ENCODE measurements at places on chromosomes 5 and 9.

GRCh38 chr5:140217299-140218026 is 42.5 kb downstream of the CYSTM1 start:
- DNase-seq, result no peak

- DNase-seq, result no peak
Measured at GRCh38 chr9:76537150-76537646, 78.2 kb downstream of the GCNT1 start.

- DNase-seq, result no peak
Measured at GRCh38 chr5:4348423-4348822, 752.8 kb downstream of the IRX1 start.

- DNase-seq, result no peak
Measured at GRCh38 chr5:88888848-88889188, 5.8 kb upstream of the MEF2C start.

DNA sequence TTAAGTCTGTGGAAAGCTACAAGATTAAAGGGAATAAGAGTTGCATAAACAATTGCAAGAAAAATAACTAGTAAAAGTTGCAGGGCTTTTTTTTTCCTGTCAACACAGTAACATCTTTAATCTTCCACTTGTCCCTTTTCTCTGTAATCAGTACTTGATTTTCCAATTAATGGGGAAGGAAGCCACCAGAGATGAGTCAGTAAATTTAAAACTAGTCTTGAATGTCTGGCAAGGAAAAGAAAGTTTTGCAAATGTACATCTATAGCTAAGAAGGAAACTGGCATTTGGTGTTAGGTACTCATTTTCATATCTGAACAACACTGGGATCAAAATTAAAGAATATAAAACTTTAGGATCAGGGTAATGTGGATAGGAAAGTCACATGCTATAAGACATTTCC is 17.1 kb downstream of the DAP start:
- DNase-seq, result no peak

DNA sequence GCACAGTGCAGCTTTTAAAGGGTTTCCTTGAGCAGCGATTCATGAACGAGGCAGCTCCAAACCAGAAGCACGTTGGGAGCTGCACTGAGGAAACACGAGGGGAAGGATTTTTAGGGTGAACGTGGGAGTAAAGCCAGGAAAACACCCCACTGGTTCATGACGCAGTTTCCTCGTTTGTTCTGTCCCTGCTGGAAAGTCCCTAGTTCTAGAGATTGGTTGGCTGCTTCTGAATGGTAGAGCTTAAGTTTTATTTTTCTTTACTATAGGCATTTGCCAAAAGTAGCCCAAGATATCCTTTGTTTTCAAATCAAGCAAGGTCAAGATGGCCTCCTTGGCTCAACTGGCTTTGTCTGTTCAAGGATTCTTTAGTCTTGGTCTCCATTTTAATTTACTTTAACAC is 116.5 kb upstream of the CACNA1B start:
- no peak for DNase-seq

DNA sequence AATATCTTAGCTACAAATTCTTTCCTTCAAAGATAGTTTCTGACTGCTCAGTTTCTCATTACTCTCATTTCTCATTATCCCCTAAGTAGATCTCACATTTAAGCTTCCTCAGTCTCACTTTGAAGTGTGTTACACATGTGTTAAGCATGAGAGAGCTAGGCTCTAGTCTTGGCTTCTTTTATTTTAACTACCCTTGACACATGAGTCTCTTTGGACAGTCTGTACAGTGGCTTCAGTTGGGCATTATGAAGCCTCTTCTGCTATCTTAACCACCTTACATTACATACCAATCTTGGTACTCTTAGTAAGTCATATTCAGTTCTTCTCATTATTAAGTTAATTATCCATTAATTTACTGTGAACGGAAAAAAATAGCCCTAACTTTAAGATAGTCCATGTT is 232.5 kb downstream of the FBXL17 start:
- no peak for DNase-seq

- no peak for DNase-seq
Measured at GRCh38 chr9:114280636-114281472, 42.0 kb upstream of the ORM1 start.

GRCh38 chr5:108046955-108047670 is 334.8 kb downstream of the FBXL17 start:
- DNase-seq, result no peak

GRCh38 chr5:76927961-76928360 is 24.9 kb upstream of the CRHBP start:
- no peak for DNase-seq

DNA sequence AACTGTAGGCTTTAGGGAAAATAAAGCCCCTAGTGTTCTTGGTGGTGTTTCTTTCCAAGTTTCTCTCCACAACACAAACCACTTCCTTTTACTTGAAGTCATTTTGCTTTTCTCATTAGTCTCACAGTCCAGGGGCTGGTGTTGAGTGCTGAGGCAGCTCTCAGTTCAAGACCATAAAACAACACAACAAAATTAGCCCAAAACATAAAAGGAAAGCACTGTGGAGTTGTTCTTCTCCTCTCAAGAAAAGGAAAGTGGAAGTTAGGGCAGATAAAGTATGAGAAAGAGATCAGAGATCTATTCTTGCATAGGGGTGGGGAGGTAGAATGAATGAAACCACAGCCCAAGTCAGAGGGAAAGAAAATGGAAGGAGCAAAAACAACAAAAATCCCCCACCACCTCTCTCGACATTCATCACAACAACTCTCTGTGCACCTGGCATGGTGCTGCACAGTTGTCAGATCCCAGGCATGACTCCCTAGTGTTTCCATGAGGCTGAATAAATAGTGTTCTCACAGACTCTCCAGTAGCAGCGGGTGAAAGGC is 569.9 kb downstream of the RAB3C start:
- DNase-seq, result no peak

GRCh38 chr9:120733190-120733589 is 18.9 kb upstream of the MEGF9 start:
- no peak for DNase-seq

- DNase-seq, result no peak
Measured at GRCh38 chr5:35058374-35058788, 10.6 kb upstream of the AGXT2 start.

DNA sequence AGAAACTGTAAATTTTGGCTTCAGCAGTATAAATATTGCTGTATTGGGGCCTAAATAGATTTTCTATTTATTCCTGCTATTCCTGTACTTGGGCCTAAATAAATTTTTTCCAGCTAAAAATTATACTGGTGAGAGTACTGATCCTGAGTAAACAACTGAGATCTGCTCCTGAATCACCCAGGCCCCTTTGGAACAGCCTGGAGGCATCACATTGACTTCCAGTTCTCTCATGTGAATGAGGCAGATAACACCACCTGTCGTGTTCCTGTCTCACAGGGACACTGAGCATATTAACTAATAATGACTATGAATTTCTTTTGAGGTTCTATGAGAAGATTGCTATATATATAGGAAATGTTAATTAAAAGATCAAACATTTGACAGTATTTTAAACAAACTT is 119.5 kb upstream of the PLCXD3 start:
- DNase-seq, result no peak

- DNase-seq, result no peak
Measured at GRCh38 chr5:88660264-88660946, 222.6 kb downstream of the MEF2C start.

DNA sequence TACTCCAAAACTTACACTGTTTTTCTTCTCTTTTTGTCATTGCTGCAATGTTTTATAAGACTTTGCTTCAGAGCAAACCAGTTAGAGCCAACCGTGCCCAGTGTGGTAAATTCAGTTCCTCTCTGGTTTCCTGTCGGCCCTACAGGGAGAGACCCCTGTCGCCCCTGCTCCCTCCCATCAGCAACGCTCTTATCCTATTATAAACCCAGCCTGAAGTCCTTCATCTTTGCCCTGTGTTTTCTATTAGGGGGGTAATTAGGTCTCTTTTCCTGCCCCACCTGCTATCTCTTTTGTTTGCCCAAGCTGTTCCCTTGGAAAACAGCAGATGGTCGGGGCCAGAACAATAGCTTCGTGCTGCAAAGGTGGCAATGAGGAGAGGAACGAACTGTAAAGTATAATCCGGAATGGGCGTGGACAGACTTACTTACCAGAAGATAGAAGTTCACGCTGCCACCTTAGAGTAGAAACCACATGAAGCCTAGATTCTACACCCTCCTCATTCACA is 21.4 kb upstream of the OTULINL start:
- DNase-seq, result no peak

GRCh38 chr9:117000196-117000723 is 313.2 kb downstream of the TRIM32 start:
- DNase-seq, result no peak

DNA sequence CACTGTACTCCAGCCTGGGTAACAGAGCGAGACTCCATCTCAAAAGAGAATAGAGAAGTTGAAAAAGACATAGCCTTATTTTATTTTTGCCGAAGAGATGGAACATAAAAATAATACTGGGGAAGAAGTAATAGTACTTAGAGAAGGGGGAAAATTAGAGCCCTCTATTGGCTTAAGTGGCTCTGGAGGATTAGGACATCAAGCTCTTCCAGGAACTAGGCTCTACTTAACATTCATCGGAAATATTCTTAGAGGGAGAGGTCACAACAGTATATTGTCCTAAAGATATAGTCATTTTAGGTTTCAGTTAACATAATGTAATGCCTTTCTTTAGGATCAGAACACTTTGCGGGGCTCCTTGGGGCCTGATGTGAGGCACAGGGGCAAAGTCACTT is 86.0 kb upstream of the PLPP1 start:
- no peak for DNase-seq

- no peak for DNase-seq
Measured at GRCh38 chr9:124392871-124393460, 22.3 kb downstream of the PSMB7 start.

GRCh38 chr5:115816226-115817081 is at the start of gene CDO1:
CDO1 (minus strand) TSS chr5:115816659; CDS start chr5:115816397, 262 bp downstream.
- DNase-seq, result no peak

DNA sequence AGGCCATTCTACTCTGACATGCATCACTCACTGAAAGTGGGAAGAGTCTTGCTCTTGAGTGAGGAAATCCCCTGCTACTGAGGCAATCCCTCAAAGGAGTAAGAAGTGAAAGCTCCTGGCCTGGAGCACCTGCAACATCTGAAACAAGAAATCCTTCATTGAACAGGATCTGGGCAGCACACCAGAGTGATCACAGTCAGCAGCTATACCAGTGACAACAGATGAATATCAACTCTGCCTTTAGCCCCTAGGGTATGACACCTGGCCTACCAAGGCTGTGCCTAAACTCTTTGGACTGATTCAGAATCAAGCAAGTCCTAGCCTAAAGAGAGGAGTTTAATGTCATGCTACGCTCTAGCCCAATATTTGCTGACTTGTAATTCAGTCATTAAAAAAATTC is 156.2 kb upstream of the CCDC152 start:
- no peak for DNase-seq

GRCh38 chr9:121201045-121201737 is 478 bp downstream of the RAB14 start:
- DNase-seq, result peak; percentile 27

DNA sequence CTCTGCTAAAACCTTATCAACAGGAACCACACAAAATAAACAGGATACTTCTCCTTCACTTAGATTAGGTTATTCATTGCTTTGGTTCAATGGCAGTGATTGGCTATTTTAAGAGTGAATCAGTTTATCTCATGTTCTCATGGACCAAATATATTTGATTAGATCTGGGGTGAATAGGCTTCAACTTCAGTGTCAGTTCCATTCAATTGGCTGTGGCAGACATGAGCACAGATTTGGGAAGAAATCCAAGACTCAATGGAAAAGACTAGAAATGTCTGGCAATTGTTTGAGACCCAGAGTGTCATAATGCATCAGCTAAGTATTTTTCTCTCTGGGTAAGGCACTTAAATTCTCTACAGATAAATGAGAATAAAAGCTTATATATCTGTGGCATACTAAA is 37.1 kb downstream of the CDH18 start:
- DNase-seq, result no peak

GRCh38 chr9:136516191-136516654 is 29.6 kb downstream of the NOTCH1 start:
- no peak for DNase-seq

DNA sequence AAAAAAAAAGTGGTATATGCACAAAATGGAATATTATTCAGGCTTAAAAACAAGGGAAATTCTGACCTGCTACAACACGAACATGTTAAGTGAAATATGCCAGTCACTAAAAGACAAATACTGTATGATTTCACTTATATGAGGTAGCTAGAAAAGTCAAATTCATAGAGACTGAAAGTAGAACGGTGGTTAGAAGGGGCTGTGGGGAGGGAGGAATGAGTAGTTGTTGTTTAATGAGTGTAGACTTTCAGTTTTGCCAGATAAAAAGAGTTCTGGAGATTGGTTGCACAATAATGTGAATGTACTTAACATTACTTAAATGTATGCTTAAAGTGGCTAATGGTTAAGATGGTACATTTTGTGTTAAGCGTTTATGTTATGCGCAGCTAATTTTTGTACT is 79.5 kb upstream of the IL12B start:
- DNase-seq, result no peak

DNA sequence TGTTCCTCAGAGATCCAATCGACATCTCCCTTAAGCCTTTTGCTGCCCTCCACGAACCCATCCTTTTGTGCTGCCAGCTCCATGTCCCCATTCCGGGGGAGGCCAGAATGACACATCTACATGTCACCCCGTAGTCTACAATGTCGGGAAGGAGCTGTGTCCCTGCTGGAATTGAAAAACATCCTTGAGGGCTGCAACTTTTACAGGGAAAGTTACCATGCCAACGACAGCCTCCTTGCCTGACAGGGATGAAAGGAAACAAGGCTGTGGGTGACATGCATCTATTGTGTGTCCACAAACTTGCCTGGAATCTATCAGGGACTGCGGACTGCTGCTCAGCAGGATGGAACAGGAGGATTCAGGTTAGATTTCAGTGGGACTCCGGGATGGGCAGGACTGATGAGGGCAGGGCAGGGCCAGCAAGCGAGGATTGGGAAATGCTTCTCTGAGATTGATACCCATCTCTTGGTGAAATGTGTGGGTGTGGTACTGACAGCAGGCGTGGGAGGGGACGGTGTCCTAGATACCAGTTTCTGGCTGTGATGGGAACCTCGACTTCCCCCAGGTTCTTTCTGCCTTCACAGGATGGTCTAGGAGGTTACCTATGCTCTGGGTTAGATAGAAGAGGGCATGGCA is 25.5 kb downstream of the EGR1 start:
- DNase-seq, result no peak

GRCh38 chr5:1291611-1292080 is 3.2 kb downstream of the TERT start:
- no peak for DNase-seq

- no peak for DNase-seq
Measured at GRCh38 chr9:86580688-86581087, 226.5 kb upstream of the TUT7 start.

GRCh38 chr5:159471904-159472303 is 141.6 kb upstream of the IL12B start:
- no peak for DNase-seq

DNA sequence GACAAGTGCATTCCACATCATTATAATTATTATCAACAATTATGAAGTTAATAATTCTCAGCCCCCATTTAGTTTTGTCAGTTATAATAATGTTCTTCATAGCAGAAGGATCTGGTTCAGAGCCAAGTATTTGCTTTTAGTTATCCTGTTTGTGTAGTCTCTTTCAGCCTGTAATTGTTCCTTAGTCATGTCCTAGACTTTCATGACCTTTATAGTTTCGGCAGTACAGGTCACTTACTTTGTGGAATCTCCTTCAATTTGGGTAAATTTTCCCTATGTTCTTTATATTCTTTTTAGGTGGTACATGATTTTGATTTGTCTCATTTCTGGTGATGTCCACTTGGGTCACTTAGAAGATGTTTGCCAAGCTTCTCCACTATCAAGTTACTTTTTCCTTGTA is 34.3 kb downstream of the UBE2R2 start:
- DNase-seq, result no peak
